ENCODE measurements at places on chromosomes 6 and 20.

DNA sequence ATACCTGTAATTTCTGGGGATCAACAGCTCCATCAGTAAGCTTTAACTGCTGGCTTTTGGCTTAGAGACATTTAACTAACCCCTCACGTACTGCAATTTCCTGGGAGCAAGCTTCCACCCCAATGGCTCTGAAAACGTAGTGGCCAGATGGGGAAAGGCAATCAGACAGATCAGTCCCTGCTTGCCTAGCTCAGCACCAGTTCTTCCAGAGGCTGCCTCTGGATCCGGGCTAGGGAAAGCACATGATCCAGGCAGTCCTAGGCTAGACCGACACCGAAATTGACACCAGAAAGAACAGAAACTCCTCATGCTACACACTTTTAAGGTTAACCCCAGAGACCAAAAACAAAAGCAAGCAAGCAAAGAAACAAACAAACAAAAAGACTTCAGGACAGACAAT, 13.3 kb downstream of the PREP start:
- no peak for DNase-seq

- no peak for DNase-seq
Observed at GRCh38 chr6:75498862-75499261, 5.3 kb upstream of the FILIP1 start.

DNA sequence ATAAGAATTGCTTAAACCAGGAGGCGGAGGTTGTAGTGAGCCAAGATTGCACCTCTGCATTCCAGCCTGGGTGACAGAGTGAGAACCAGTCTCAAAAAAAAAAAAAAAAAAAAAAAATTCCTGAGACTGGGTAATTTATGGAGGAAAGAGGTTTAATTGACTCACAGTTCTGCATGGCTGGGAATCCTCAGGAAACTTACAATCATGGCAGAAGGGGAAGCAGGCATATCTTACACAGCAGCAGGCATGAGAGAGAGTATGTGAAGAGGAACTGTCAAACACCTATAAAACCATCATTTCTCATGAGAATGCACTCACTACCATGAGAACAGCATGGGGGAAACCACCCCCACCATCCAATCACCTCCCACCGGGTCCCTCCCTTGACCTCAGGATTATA, 1.8 kb upstream of the FKBP1A start:
- no peak for DNase-seq

GRCh38 chr6:42726485-42727086, 4.2 kb upstream of the PRPH2 start:
- DNase-seq, result peak; percentile 62

- DNase-seq, result no peak
Observed at GRCh38 chr20:42123981-42124473, 505.9 kb upstream of the CHD6 start.

DNA sequence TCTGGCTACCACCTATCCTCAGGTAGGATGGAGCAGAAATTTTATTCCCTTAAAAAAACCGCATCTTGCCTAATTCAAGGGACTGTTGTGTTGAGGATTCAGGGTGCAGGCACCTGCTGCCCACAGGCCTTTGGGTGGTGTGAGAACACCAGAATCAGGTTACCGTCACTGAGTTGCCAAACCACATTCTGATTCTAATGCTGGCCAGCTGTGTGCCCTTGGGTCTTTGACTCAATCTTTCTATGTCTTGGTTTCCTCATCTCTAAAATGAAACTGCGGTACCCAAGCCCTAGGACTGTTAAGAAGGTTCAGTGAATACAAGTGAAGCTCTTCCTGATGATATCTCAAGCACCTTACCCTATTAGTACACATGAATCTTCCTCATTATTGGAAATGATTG, 827.3 kb downstream of the DHX35 start:
- no peak for DNase-seq
